ENCODE measurements at places on chromosomes 5 and 9. TPM values are rescaled to one million over a fixed set of nuclear protein-coding genes. Genes with fewer than 3 reads are reported as not detected.

Gene IL3
- not detected for polyA plus RNA-seq

Gene GPSM1
- polyA plus RNA-seq, result 117 TPM

Gene PDCD1LG2
- not detected for polyA plus RNA-seq

Gene OR1L6
- polyA plus RNA-seq, result not detected

Gene ARHGEF39
- 0.51 TPM for polyA plus RNA-seq

Gene EIF4E1B
- polyA plus RNA-seq, result 0.82 TPM

Gene CORO2A
- polyA plus RNA-seq, result 1.9 TPM

Gene FCN2
- polyA plus RNA-seq, result not detected

Gene GABRG2
- 33.4 TPM for polyA plus RNA-seq

Gene IL31RA
- not detected for polyA plus RNA-seq

Gene FOXD1
- polyA plus RNA-seq, result not detected

Gene LOX
- 0.52 TPM for polyA plus RNA-seq

Gene IFNA21
- polyA plus RNA-seq, result not detected

Gene PCDHGB4
- polyA plus RNA-seq, result 13.0 TPM

Gene BAAT
- polyA plus RNA-seq, result 0.44 TPM

Gene C9orf72
- 166 TPM for polyA plus RNA-seq

Gene SLC6A18
- polyA plus RNA-seq, result not detected

Gene C5orf52
- polyA plus RNA-seq, result not detected

Gene UQCRQ
- polyA plus RNA-seq, result 444 TPM

Gene AGXT2
- not detected for polyA plus RNA-seq

Gene GPR150
- polyA plus RNA-seq, result not detected

Gene CTNNAL1
- 24.7 TPM for polyA plus RNA-seq

Gene GALNT12
- polyA plus RNA-seq, result 8.4 TPM

Gene S1PR3
- 0.22 TPM for polyA plus RNA-seq

Gene HEMGN
- polyA plus RNA-seq, result not detected

Gene MARCOL
- polyA plus RNA-seq, result not detected

Gene LHX3
- polyA plus RNA-seq, result not detected

Gene SURF2
- 36.4 TPM for polyA plus RNA-seq

Gene SHISAL2B
- polyA plus RNA-seq, result not detected

Gene SCGB3A2
- not detected for polyA plus RNA-seq

Gene SH3TC2
- not detected for polyA plus RNA-seq

Gene GABRA1
- polyA plus RNA-seq, result 50.6 TPM

Gene ZNF300
- 126 TPM for polyA plus RNA-seq

Gene PCDHB4
- polyA plus RNA-seq, result 4.2 TPM

Data from neural cell (in vitro differentiated cells).